Amygdala (tissue), 56 donors: ENCODE measurements at places on chromosomes 13 and 19.

DNA sequence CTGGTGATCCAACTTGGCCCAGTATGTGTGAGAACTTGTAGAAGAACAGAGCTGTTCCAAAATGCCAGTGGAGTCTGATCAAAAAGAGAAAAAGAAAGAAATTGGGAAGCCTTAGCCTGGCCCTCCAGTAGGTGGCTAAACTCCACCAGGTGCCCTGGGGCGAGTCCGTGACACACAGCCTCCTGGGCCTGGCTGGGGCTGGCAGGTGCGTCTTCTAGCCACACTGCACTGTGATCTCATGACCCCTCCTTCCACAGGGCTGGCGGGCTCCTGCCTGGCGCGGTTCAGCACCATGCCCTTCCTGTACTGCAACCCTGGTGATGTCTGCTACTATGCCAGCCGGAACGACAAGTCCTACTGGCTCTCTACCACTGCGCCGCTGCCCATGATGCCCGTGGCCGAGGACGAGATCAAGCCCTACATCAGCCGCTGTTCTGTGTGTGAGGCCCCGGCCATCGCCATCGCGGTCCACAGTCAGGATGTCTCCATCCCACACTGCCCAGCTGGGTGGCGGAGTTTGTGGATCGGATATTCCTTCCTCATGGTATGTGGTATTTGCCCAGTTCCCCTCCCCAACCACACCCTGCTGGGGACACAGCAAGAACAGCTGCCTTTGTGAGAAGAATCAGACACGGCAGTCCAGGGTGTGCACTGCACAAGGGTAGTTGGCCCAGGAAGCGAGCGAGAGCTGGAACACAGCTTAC, 53.7 kb downstream of the RAB20 start:
- DNase-seq: no peak

DNA sequence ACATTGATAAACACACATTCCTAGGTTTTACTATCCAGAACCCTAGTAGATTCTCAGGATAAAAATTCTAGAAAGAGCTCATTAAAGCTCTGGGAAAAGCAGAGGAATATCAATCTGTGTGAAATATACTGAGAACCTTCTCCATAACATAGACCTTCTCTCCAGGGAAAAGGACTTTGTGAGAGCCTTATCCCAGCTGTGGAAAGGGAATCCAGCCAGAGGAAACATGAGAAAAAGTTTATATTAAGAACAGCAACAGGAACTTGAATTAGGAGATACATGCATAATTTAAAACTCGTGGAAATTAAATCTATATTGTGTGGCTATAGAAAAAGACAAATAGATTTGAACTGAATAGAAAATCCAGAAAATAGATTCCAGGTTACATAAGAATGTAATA, 1639.9 kb downstream of the EFNB2 start:
- DNase-seq: no peak

- no peak for DNase-seq
These were observed 204.8 kb upstream of the ZNF536 start for GRCh38 chr19:30167206-30167868.

DNA sequence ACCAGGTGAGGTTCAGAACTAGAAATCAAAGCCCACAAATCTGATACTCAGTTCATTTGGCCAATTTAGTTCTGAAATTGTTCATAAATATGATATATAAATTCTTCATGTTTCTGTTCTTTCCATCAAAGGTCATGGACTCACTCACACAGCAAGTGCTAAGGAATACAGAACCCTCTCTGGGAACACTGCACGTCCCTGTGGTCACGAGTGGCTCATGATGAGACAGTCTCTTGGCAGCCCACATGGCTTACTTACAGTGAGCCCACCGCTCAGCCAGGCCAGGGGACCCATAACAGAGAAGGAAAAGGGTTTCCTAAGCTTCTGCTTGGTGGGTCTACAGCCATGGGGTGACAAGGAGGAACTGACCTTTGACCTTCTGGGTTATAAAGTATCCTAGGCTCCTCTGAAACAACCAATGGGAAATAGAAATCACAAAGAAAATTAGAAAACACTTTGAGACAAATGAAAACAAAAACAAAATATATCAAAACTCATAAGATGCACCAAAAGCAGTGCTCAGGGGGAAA, 67.4 kb downstream of the CDADC1 start:
- no peak for DNase-seq

- DNase-seq: no peak
These were observed 247.2 kb downstream of the TEX29 start for GRCh38 chr13:111567637-111568036.

DNA sequence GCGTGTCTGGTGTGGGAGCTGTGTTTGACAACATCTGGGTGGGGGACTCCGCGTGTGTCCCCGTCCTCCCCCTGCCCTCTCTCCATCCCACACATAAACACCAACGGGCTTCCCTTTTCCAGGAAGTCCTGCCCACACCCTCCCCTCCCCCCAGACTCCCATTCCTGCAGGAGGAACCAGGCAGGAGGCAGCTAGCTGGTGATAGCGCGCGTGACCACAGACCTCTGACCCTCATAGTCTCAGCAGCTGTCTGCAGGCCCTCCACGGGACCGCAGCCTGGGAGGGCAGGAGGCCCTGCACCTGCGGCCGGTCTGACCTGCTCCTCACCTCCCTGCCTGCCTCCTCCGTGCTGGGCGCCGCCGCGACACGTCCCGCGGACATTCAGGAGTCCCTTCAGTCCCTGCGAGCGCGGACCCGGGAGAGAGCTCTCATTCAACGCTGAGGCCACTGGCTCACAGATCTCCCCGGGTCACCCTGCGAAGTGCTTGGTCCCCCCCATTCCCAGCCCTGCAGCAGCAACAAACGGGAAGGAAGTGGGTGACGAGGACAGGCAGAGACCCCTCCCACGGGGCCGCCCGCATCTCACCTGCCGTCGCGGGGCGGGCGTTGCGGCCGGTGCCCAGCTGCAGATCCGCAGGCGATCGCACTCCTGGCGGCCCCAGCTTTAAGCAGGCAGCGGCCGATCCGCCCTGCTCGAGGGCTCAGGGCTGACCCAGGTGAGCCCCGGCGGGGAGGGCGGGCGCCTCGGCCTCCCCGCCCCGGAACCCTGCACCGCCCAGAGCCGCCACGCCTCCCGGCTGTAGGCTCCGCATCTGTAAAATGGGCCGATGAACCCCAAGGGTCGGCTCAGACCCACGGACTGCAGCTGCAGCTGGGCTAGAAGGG, 1.1 kb upstream of the ACP5 start:
- DNase-seq: no peak

DNA sequence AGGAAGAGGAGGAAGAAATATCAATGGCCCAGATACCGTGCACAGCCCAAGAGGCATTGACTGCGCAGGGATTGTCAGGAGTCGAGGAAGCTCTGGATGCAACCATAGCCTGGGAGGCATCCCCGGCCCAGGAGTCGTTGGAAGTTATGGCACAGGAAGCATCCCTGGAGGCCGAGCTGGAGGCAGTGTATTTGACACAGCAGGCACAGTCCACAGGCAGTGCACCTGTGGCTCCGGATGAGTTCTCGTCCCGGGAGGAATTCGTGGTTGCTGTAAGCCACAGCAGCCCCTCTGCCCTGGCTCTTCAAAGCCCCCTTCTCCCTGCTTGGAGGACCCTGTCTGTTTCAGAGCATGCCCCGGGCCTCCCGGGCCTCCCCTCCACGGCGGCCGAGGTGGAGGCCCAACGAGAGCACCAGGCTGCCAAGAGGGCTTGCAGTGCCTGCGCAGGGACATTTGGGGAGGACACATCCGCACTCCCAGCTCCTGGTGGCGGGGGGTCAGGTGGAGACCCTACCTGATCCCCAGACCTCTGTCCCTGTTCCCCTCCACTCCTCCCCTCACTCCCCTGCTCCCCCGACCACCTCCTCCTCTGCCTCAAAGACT, 36.0 kb downstream of the KEAP1 start:
- no peak for DNase-seq

- no peak for DNase-seq
These were observed 921 bp upstream of the TEX29 start for GRCh38 chr13:111319521-111319920.

- no peak for DNase-seq
These were observed 16.0 kb downstream of the SPATA13 start for GRCh38 chr13:24176351-24177101.

DNA sequence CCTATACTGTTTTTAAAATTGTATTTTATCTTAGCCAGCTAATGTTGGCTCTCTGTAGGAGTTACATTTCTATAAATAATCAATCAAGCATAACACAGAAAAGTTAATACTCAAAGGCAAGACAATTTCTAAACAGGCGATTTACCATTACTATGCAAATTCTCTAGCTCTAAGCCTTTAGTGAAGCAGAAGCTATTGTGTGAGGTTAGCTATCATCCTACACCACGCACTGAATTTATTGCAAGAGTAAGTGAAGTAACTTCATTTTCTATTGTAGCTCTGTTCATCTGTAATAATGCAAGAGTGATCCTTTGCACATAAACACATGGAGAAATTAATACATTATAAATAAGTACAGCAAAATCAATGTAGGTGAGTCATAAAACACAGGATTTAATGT, 439.3 kb downstream of the PCDH9 start:
- DNase-seq: no peak

GRCh38 chr13:106786006-106786563, 218.1 kb upstream of the ARGLU1 start:
- no peak for DNase-seq

- DNase-seq: no peak
These were observed 751 bp downstream of the ERVK3-1 start for GRCh38 chr19:58305932-58306323.

DNA sequence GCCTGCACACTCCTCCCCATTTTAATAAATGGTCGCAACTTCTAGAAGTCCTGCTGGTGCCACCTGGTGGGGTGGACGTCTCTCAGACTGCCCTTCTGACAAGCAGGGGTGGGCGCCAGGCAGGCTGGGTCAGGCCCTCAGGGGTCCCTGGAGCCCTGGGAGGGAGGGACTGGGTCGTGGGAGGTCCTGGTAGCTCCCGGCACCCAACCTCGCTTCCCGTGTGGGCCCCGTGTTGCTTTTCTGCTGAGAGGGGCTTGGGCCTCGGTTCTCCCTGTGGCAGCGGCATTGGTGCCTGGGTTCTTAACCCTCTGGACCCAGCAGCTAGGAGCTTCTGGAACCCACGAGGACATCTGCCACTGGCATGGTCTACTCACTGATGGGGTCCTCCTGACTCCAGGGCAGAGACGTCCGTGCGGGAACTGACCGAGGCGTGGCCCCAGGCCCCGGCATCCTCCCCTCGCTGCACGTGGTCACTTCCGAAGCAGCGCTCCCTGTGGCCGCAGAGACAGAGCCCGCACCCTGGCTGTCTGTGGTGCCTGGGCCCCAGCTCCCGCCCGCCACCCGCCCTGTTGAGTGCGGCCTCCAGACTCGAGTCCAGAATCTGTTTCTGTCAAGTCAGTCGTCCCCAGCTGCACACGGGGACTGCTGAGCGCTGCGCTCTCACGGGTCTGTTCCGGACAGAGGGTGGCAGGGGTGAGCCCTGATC, 6.0 kb upstream of the TMPRSS9 start:
- no peak for DNase-seq

GRCh38 chr13:32114284-32114950, 82.8 kb downstream of the FRY start:
- no peak for DNase-seq

GRCh38 chr19:55220525-55220924, 8.0 kb downstream of the TMEM86B start:
- DNase-seq: no peak

DNA sequence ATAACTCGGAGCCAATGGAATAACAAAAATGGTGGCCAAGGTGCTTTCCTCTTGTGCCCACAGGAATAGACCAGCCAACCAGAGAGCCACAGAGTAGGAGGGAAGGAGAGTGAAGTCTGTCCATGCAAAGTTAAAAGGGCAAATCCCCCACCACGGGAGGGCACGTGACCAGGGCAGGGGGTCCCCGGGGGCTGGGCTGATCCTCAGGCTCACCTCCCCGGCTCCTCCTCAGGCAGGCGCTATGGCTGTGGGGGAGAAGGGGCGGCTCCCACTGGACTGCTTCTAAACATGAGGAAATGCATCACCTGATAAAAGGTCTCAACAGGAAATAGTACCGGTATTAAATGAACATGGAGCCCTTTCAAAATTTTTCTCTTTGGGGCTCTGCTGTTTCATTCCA, 73.2 kb upstream of the SLC15A1 start:
- DNase-seq: no peak

GRCh38 chr13:87674247-87674738, 3.1 kb downstream of the SLITRK5 start:
- no peak for DNase-seq

GRCh38 chr13:110965038-110965754, 50.3 kb upstream of the ANKRD10 start:
- no peak for DNase-seq

DNA sequence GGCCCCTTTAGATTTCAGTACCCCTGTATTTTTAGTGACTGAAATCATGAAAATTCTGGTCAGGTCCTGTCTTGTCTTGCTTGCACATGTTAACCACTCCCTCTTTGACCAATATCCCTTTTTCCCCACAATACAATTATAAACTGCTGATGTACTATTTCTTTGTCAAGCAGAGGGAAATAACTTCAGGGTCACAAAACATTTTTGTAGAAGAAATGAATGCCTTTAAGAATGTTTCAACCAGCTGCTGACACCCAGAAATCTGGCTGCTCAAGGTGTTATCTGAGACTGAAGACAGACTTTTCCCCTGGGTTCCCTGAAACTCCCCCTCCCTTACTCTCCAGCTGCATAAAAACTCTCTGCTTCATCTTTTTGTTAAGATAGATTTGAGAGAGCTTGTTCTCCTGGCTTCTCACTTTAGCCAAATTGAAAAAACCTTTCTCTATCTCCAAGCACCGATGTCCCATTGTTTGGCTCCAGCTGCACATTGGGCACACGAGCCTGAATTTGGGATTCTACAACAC, 18.4 kb upstream of the ACOD1 start:
- no peak for DNase-seq

DNA sequence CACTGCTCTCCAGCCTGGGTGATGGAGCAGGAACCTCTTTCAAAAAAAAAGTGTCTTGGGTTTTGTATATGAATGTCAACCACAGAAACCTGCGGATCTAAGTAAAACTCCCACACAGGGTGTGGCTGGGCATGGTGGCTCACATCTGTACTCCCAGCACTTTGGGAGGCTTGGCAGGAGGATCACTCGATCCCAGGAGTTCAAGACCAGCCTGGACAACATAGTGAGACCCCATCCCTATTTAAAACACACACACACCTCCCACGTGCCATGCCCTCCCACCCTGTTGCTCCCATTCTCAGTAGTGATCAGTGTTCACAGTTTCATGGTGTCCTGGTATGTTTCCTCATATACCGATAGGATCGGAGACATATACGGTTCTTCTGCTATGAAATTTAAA, 9.2 kb downstream of the TMED1 start:
- no peak for DNase-seq
